ENCODE measurements at places on chromosomes 11 and 22.
A peak's percentile ranks its signal among the peaks of the same experiment; 100 is the strongest.

- no peak for DNase-seq
These were observed 49.7 kb upstream of the BIRC3 start for GRCh38 chr11:102267609-102268008.

DNA sequence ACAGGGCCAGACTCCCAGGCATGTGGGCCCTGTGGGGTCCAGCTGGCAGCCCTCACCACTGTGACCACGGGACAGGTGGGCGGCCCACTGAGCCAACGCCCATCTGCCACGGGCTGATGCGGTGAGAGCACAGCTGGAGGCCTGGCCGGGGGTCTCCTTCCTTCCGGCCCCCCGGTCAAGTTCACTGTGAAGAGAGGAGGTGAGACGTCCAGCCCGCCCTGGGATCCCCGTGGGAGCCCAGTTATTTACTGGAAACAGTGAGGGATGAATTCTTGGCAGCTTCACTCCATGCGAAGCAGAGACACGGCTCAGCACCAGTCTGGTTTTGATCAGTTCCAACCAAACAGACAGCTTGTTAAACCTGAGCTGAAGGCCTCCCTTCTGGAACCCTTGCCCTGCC, 38.7 kb downstream of the WNT11 start:
- no peak for DNase-seq

DNA sequence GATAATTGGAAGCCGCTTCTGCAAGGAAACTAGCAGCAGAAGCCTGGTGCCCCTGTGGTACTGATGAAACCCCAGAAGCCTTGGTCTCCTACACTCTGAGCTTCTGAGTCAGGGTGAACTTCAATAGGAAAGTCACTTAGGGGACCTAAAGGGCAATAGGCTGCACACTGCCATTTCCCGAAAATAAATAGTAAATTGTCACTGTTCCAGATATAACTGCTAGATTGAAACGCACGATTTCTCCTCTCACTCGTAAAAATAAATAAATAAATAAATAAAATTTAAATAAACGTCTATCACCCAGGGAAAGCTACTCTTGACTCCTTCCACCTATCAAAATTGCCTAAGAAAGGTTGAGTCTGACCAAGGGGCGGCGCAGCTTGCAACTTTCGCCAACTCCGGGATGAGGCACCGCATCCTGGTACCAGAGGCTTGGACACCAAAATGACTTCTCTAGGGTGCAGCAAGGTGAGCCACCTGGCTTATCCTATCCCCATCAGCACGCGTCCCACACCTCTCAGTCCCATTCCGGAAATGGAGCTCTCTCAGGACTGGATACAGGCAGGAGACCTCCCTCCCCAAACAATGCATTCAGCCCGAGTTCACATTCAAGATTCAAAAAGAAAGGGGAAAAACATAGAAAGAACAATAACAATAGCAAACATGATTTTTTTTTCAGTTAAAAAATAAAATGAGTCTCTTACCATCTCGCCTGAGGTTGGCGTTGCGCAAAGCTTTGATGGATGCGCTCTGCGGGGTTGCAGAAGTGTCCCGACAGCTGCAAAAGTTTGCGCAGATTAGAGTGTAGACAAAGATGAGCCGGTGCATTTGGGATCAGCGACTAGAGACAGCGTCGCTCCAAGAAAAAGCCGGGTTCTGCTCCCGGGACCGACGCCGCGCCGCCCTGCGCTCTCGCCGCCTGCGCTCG, 583 bp downstream of the PDGFD start:
- no peak for DNase-seq

DNA sequence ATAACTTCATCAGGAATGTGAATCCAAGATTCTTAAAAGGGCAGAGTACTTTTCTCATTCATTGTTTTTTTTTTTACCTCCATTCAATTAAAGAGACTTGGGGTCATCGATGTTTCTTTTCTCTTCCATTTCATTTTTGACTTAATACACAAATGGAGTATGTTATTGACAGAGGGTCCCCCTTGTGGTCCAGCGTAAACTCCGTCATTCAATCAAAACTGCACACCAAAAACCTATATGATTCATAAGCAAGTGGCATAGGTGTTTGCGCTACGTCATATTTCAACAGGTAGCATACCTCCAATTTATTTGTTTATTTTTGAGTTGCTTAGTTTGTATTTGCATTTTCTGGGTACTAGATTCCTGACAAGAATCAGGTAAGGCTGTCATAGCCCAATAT, 12.7 kb upstream of the FOLH1 start:
- DNase-seq, result no peak

DNA sequence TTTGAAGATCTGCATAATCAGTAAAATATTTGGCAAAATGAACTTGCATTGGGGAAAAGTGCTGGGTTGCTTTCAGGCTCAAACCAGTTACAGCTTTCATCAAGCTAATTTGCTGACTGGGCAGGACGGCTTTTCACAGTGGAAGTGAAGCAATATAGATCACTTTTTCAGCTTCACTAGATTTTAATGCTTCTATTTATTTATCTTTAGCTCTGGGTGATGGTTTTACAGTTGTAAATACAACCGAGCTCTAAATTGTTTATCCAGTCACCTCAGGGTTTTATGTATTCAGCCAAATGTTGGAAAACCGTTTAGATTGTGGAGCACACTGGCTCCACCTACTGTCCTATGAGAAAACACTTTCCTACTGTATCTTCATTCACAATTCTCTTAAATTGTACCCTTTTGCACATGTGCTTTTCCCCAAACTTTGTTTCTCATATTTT, 58.2 kb downstream of the ACER3 start:
- DNase-seq, result peak; percentile 11

GRCh38 chr11:80204021-80204420, 763.2 kb upstream of the TENM4 start:
- no peak for DNase-seq

- DNase-seq, result no peak
These were observed 35.8 kb upstream of the FCHSD2 start for GRCh38 chr11:73177778-73178539.

- DNase-seq, result no peak
These were observed 15.9 kb upstream of the P2RY2 start for GRCh38 chr11:73201888-73202780.

DNA sequence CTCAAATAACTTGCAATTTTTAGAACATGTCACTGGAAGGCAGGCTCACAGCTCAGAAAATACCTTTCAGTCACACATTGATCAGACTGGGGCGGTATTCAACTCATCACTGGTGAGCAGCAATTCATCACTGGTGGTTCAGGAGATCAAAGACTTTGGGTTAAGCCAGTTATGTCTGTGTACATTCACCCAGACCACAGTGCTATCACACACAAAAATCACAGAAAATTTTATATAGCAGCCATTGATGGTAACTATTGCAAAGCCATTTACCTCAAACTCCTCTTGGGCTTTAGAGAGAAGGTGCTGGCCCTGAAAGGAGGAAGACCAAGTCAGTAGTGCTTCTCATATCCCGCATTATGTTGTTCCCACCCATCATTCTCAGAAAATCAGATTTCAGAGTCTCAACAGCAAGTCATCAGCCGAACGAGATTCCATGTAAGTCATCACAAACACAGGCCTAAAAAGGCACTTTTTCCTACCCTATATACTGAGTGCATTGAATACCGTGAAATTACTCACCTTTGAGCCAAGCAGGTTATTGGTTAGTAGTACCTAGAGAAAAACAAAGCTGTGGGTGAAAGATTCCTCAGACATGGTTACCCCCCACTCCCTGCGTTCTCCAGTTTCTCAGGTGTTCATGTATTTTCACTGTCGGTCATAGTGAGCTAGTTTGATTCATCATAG, 14.0 kb upstream of the WDR74 start:
- DNase-seq, result no peak

GRCh38 chr11:120149246-120149645, 11.3 kb upstream of the TRIM29 start:
- DNase-seq, result no peak

DNA sequence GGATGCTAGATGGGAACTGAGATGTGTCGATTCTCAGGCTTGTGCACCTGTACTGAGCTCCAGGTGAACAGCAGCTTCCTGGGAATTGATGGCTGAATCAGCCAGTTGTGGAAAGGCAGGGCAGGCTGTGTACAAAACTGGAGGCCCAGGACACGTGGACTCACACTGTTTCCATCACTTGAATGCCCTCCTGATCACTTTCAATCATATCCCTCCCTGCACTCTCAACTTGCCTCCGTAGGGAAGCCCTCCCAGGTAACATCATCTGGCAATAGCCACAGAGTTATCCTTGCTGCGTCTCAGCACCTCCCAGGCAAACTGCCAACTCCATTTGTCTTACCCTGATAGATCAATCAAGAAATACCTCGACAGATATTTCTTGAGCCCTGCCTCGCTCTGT, 10.1 kb downstream of the FAM83F start:
- no peak for DNase-seq

- no peak for DNase-seq
These were observed 475 bp downstream of the PITPNB start for GRCh38 chr22:27918341-27919221.

- peak; percentile 5 for DNase-seq
These were observed 43.6 kb downstream of the CACNG2 start for GRCh38 chr22:36659762-36660509.

DNA sequence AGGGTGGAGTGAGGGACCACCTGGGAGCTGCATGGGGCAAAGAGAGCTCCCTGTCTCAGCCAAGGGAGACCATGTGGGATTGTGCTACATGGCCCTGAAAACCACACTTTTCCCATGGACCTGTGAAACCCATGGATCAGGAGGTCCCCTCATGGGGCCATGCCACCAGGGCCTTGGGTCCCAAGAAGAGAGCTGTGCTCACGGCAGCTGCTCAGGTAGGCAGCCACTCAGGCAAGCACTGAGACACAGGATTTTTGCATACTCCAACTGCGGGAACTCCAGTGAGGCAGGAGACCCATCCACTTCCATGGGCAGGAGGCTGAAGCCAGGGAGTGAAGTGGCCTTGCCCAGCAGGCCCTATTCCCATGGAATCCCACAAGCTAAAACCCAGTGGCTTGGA, 190.0 kb downstream of the KCNA4 start:
- no peak for DNase-seq

DNA sequence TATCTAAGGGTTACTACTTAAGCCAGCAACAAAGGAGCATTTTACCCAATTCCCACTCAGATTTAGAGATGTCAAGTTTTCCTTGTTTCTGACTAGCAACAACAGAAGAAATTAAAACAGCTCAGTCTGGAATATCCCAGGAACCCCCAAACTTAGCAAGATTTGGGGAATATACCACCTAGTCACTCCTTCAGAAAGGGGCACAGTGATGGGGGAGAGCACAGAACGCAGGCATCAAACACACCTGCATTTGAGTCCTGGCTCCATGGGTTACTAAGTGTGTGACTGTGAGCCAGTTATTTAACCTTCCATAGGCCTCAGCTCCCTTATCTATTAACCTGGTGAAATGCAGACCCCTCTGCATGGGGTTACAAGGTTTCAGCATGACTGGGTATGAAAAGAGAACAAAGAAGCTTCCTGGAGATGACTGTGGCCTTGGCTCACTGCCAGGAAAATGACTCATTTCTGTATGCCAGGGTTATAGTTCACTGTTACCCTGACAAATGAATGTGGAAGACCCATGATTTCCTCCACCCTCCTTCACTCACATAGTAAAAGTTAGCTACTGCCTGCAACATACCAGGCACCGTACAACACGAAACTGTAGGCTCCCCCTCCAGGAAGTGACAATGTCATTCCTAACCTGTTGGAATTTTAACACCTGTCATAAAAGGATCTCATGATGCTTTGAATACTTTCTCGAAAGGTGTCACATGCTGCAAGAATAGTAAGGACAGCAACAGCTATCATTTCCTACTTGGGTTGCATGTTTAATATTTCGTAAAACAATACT, 79.6 kb downstream of the ME3 start:
- peak; percentile 65 for DNase-seq

- no peak for DNase-seq
These were observed 22.3 kb downstream of the RANGAP1 start for GRCh38 chr22:41263704-41264103.

DNA sequence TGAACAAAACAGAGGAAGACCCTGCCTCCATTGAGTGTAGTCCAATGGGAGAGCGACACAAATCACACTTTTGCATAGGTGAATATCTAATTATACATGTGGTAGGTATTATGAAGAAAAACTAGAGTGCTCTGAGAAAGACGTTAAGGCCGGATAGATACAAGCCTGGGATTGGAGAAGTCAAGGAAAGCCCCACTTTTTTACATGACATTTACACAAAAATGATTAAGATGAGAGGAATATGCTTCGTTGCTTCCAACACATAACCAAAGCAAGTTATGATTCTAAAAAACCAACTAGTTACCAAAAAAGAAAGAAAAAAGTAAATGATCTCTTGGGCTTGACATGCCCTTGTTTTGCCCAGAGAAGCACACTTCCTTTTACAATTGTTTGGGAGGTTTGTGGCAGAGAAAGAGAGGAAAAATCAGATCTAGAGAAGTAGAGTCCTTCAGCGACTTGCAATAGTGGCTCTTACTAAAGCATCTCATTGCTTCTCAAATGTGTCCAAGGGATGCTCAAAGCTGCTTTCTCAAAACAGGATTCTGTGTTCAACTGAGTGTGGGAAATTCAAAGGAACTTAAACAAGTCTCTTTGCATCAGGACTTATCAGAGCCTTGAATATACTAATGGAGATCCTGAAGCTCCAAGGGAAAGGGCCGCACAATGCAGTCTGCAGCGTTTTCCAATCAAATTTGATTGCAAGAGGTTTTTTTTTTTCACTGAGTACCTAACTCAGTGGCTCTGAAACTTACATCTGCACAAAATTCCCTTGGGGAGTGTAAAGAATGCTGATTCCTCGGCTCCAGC, 38.8 kb downstream of the FLI1 start:
- DNase-seq, result no peak

DNA sequence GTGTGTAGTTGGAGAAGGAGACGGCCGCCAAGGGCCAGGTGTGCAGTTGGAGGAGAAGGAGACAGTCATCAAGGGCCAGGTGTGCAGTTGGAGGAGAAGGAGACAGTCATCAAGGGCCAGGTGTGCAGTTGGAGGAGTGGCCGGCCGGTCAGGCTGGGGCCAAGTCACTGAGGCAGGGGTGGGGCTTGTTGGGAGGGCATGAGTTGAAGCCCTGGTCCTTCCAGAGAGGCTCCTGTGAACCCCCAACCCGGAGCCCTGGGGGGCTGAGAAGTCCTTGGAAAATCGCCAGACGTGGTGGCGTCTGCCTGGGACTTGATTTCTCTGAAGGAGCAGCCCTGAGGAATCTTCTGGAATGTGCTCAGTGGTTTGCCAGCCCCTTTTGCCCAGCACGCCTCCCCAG, 1320.5 kb downstream of the BRD1 start:
- DNase-seq, result no peak

GRCh38 chr22:32222991-32223390, 18.1 kb upstream of the RFPL2 start:
- DNase-seq, result no peak

- DNase-seq, result peak; percentile 8
These were observed 10.2 kb upstream of the LRRC32 start for GRCh38 chr11:76680518-76681425.
